ENCODE measurements at places on chromosomes 12 and 14. TPM values are rescaled to one million over a fixed set of nuclear protein-coding genes. Genes with fewer than 3 reads are reported as not detected.

DNA sequence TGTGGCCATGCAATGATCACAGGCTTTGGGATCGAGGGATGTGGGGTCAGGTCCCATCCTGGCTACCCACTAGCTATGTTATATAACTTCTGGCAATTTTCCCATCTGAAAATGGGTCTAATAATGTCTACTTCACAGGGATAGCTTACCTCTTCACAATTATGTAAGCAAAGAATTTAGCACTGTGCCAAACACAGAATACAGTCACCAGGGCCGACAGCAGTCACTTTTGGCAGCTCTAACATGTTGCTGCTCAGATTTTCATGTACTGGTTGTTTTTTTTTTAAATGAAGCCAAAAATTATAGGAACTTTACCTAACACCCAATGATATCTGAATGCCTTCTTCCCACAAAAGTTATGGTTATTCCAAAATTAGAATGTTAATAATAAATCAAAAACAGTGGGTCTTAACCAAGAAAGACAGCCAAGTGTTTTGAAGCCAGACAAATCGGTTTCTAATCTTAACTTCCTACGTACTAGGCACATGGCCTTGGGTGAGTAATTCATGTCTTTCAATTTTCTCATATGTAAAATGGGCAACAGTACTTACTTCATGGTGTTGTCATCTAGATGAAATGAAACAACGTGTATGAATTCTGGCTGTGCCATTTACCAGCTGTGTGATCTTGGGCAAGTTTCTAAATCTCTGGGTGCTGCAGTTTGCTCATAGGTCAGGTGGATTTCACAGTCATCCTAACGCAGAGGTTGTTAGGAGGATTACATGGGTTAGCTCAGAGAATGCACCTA is 13.0 kb upstream of the PCED1B start:
- H3K4me3 ChIP-seq: no peak overlapping the region
- no peak for DNase-seq
- no peaks in the 10 kb centered on the region for H3K27me3 ChIP-seq
- H3K36me3 ChIP-seq: no peaks in the 10 kb centered on the region
- no peak overlapping the region for H3K27ac ChIP-seq

DNA sequence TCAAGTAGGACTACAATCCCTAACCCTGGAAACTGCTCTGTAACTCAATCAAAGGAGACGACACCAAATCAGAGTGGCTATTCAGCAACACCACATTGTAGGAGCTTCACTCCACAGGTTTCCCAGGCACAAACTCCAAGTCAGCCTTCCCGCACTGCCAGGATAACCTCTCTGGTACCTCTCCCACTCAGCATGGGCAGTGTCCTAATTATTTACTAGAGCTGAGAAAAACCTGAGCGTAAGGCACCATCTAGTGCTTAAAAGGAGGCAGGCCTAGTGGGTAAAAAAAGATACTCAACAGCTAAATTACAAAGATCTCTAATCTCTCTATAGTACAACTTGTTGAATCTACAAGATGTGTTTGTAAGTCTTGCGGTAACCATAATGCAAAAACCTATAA is 36.1 kb downstream of the PARP11 start:
- H3K36me3 ChIP-seq: no peaks in the 10 kb centered on the region
- H3K4me3 ChIP-seq: no peak overlapping the region
- no peaks in the 10 kb centered on the region for H3K27me3 ChIP-seq
- no peak for DNase-seq
- no peak overlapping the region for H3K27ac ChIP-seq

Gene NYNRIN
- 6.0 TPM for total RNA-seq

Gene CEBPE
- not detected for total RNA-seq

DNA sequence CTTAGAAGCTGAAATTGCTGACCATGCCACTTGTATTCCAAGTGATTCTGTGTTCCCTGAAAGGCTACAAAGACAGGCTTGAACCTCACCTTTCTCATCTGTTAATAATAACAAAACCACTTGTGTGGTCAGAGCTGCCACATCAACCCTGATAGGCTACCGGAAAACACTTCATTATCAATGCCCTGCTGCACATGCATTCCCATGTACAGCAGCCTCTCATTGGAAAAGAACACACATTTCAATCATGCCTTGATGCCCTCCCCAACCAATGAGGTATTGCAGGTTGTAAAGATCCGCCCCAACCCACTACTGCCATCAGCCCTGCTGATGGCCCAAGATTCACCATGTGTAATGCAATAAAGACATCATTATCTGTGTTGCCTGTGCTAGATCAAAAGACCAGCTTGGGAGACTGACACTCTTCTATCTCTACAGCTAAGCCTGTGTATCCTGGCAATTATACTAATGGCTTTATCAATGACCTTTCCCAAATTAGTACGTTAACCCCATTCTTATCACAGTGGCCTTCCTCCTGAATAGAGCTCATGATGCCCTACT is 2.8 kb downstream of the GPR19 start:
- DNase-seq: no peak
- no peaks in the 10 kb centered on the region for H3K27me3 ChIP-seq
- peaks cover 8% of the 10 kb centered on the region for H3K4me1 ChIP-seq
- no peak overlapping the region for H3K4me3 ChIP-seq
- H3K36me3 ChIP-seq: no peaks in the 10 kb centered on the region

All from right atrium auricular region (tissue), 2 donors.